Stimulated activated CD4-positive, alpha-beta T cell treated with anti-CD3 and anti-CD28 coated beads, Interleukin-12 subunit alpha, Interleukin-12 subunit beta, amount 100 ng/mL, for 4 hours (primary cell): ENCODE measurements at places on chromosomes 5 and 9.
A peak's percentile ranks its signal among the peaks of the same experiment; 100 is the strongest.

GRCh38 chr9:126329476-126330275 lies 3.0 kb downstream of the MVB12B start:
- no peak for DNase-seq

- no peak for DNase-seq
These were observed 40.0 kb downstream of the EHMT1 start for GRCh38 chr9:137658781-137659180.

- DNase-seq: no peak
These were observed 25.5 kb upstream of the RUSC2 start for GRCh38 chr9:35464141-35465025.

DNA sequence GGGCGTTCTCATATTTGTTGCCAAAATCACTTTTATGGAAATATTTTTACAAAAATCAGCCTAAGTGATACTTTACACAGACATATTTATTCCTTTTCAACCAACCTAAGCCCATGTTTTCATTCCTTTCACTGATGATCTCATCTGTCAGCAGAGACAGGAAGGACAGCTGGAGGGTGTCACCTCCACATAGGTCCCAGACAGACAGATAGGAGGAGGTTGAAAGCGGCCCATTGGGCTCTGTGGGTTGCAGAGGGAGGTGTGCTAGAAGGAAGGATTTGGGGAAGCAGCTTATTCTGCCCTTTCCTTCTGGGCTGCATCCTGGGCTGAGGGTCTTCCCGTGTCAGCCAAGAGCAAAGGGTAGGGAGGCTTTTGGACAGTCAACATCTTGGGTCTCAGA lies 26.0 kb upstream of the SEMA4D start:
- peak; percentile 24 for DNase-seq

DNA sequence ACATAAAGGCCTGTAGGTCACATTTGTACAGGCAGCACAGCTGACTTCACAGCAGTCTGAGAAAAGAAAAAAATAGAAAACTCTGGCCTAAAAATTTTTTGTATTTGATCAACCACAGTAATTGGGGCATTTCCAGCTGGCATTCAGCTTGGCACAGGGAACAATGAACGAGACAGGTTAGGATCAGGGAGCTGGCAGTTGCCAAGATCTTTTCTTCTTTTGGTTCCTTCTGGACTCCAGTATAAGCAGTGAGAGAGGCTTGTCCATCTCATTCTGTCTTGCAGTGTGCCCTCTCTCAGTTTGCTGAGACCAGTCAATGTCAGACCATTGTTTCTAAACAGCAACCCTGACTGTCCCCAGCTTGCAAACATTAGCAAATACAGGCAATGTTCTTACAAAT lies 601.1 kb downstream of the TLR4 start:
- no peak for DNase-seq

DNA sequence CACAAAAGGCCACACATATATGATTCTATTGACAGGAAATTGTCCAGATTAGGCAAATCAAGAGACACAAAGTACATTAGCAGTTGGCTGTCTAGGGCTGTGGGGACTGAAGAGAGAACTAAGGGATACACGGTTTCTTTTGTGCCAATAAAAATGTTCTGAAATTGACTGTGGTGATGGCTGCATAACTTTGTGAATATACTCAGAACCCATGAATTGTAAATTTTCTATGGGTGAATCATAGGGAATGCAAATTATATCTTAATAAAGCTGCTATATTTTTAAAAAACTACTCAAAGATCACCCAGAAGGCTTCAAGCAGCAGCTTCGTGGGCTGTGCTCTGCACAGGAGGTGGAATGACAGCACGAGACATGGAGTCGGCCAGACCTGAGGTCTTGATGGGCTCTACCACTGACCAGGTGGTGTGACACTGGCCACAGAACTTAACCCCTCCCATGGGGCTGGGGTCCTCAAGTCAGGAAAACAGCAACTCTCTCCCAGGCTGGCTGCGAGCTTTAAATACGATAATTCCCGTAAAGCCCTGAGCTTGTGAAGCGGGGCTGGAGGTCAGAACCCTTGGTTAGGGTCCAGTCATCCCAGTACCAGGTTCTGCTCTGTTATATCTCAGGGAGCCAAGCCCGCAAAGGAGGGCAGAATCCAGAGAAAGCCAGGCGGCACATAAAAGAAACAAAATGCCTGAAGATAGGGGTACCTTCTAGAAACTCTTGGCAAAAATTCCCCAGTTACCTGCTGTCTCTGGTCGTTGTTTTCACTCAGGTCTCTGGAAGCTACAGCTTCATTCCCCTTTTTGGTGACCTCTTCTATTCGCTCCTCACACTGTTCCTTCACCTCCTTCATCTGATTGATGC lies 59.1 kb downstream of the GOLM1 start:
- no peak for DNase-seq

DNA sequence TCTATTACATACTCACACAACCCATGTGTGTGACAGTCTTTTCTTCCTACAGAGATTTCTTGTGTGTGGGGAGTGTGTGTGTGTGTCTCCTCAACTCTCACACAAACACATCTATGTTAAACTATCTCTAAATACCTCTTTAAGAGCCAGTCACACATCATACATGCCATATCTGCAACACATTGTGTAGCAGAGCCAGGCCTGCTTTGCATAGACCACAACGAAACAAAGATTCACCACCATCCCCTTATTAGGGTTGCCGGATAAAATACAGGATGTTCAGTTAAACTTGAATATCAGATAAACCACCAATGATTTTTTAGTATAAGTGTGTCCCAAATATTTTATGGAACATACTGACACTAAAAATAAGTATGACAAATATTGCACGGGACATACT lies 2.3 kb downstream of the FAM170A start:
- DNase-seq: no peak

GRCh38 chr5:82174128-82174918 lies 103.8 kb downstream of the RPS23 start:
- peak; percentile 61 for DNase-seq

GRCh38 chr5:74063346-74063745 lies 437.4 kb downstream of the ARHGEF28 start:
- no peak for DNase-seq

DNA sequence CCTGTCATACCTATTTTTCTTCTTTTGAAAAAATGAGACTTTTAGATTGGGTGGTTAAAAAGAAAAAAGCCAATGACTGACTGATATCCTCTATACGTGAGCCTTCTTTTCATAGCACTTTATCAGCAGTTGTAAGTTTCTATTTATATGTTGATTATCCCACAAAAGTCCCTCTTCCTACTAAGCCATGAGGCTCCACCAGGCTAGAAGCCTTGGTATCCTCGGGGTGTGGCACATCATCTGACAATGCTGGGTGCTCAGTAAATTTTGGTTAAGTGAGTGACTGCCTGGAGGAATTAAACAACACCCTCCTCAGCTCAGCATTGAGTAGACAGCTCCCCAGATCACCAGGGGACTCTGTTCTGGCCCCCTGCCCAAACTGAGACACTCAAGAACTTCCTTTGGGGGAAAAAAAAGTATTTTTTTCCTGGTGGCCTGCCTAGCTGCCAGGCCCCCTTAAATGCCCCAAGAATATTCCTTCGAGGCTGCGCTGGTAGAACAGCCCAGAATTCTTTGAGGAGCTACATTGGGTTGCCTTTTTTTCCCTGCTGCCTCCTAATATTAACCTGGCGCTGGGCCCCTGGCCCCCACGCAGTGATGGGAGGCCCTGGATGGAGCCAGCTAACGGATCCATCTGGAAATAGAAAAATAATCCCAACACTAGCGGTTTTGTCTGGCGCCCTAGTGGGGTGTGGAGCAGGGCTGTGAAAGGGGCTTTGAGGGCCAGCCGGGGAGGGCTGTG lies 23.4 kb upstream of the COL27A1 start:
- no peak for DNase-seq

DNA sequence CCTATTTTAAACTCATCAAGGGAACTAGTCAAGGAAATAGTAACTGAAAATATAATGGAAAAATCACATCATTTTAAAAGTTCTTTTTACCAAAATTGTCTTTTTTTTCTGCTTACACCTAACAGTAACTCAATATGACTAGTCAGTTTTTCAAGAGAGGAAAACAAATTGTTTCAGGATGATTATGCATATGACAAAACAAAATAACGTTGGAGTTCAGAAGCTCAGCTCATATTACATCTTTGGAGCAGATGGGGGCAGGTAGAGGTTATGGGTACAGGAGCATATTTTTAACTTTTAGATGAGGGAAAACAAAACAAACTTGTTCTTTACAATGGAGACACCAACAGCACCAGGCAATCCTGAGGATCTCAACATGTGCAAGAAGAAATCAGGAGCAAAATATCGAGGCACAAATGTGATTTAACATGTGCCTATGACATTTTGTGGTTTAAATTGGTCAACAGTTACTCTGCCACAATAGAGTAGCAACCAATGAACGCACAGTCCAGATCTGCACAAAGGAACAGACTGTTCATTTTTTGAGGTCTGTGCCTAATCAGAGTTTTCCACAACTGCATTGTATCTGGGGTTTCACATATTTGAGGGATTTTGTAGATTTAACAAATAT lies 659.0 kb downstream of the ANXA1 start:
- no peak for DNase-seq

GRCh38 chr5:166962461-166962860 lies 1329.0 kb upstream of the WWC1 start:
- no peak for DNase-seq

DNA sequence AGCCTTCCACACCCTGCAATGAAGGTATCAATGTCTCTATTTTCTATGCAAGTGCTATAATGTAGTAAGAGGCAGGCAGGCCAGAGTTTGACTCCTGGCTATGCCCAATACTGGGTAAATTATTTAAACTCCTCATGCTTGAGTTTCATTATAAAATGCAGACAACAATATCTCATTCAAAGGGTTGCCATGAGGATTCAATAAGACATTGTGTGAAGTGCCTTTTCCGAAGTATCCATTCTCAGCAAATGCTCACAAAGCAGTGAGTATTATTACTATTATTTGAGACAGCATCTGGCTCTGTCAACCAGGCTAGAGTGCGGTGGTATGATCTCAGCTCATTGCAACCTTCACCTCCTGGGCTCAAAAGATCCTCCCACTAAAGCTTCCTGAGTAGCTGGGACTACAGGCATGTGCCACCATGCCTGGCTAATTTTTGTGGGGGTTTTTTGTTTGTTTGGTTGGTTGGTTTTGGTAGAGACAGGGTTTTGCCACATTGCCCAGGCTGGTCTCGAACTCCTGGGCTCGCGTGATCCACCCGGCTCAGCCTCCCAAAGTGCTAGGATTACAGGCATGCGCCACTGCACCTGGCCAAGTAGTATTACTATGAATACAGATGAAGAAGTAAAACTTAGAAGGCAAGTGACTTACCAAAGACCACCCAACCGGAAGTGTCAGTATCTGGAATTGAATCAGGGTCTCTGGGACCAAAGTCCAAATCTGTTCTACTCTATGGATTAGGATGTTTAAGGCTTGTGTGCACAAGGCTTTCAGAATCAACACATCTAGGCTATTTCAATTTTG lies 18.8 kb downstream of the ADAM19 start:
- no peak for DNase-seq
